8988T (cell line): ENCODE measurements at places on chromosomes 1 and 21.

DNA sequence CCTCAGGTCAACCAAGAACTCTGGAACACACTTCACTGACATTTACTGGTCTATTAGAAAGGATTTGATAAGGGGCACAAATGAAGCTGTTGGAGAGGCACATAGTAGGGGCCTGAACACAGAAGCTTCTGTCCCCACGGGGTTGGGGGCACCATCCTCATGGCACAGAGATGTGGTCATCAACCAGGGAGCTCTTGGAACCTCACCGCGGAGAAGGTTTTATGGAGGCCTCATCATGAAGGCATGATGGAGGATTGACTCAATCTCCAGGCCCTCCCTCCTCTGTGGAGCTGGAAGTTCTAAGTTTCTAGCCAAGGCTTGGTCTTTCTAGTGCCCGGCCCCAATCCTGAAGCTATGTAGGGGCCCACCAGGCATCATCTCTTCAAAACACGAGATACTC lies 23.6 kb downstream of the MX1 start:
- no peak for DNase-seq

- DNase-seq: no peak
These were observed 6.5 kb upstream of the RPTN start for GRCh38 chr1:152165286-152166077.

DNA sequence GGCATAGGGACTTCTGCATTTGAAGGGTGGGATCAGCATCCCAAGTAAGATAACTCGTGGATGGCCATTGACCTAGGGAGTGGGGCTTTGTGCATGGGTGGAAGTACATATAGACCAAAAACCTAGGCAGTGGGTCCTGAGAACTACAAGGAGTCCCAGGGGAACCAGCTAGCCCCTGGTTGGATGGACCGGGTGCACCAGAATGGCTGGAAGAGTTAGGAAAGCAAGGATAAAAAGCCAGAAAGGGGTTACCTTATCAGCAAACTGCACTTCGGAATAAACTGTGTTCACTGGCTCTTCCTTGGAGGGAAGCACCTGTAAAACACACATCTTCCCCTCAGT lies 26.6 kb upstream of the SLAMF6 start:
- DNase-seq: no peak

DNA sequence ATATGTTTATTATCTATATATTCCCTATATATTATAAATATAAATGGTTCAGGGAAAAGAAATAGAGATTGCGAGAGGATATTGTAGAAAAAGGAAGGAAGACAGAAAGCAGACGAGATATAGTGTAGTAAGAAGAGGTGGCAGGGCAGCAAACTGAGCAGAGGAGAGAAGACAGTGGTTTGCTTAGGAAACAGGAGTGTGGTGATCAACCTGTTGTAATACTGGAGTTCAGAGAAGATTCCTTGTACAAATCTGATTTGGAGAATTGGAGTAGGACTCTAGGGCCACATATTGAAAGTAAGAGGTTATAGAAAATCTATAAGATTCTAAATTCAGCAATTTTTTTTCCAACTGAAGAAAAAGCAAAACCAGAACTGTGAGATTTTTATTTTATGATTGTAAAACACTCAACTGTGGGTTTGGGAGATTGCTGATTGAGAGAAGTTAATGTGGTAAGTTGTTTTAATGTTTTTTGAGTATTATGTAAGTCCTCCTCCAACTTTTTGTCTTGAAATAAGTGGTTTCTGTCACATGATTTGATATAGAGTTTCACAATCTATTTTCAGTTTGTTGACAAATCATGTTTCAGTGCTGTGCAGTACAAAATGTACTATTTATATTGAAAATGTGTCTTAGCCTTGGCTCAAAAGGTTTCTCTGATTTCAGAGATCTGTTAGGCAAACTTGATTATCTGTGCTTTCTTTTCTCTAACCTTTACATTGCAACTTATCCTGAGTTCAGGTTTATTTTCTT lies 9.6 kb upstream of the AMY2B start:
- DNase-seq: no peak

- DNase-seq: no peak
These were observed 3.9 kb upstream of the PGLYRP4 start for GRCh38 chr1:153352523-153352922.

DNA sequence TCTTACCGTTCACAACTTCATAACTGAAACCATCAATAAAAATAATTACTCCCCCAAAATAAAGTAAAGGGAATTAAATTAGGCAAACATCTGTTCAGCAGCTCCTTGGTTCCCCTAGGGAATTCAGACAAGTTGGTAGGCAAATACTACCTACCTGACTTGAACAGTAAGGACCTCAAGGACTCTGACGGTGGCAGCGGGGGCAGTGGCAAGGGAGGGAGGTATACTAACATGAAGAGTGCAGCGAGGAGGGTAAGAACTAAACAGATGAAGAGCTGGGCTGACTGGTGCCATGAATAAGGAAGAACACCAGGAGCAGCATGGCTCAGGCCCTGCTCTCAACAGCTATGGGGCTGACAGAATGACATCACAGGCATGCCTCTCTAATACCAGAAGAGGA lies 33.1 kb downstream of the MTOR start:
- DNase-seq: no peak

DNA sequence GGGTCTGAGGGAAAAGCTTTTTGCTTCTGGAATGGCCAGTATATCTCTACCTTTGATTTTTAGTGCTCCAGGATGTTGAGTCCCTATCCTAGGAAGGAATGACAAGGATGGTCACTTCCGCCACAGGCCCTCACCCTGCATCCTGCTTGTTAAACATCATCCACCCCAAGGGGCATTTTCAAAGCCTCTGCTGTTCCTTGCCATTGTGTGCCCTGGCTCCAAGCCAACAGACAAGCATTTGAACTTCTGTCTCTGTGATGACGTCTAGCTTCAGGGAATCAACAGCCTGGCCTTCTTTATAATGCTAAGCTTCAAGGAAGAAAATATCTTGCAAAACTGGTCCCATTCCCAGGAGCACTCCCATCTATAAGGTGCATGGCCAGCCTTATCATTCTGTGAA lies 12.3 kb upstream of the JAM2 start:
- no peak for DNase-seq

- no peak for DNase-seq
These were observed 14.9 kb upstream of the CD55 start for GRCh38 chr1:207306603-207307002.

DNA sequence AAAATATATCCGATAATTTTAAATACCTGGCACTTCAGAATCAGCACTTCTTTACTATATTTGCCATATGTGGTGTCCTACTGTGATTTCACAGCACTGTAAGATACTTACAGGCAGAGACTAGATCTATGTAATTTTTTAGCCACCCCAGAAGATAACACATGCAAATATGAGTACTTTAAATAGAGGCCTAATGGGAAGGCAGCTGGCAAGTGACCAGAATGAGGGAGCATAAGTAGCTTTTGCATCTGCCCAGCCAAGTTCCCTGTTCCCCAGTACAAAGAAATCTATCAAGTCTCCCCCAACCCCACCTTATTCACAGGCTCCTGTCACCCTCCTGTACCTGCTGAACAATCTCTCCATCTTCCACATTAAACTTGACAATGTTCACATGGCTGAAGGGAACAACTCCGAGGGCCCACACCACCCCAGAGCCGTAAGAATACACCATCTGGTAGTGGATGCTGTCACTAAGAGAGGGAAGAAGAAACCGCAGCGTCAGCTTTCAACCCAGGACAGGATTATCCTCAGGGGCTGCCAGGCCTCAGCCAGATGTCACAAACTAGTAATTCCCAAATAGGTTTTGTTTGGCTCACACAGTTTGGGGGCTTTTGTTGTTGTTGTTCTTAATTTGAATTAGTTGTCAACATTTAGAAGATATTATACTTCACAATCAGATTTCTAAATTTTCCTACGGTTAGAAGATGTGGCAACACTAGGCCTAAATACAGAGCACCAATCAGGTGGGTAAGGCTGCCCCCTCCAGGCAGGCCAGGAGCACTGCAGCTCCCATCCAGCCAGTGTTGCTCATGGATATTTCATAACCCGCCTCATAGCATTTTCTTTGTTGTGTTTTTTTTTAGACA lies 10.4 kb downstream of the EMC1 start:
- DNase-seq: no peak

GRCh38 chr1:9883585-9884449 lies 26.3 kb downstream of the CTNNBIP1 start:
- DNase-seq: no peak

GRCh38 chr1:6577831-6578525 lies 1.8 kb upstream of the ZBTB48 start:
- no peak for DNase-seq

GRCh38 chr1:16276302-16277030 lies 39.5 kb upstream of the CPLANE2 start:
- DNase-seq: no peak

DNA sequence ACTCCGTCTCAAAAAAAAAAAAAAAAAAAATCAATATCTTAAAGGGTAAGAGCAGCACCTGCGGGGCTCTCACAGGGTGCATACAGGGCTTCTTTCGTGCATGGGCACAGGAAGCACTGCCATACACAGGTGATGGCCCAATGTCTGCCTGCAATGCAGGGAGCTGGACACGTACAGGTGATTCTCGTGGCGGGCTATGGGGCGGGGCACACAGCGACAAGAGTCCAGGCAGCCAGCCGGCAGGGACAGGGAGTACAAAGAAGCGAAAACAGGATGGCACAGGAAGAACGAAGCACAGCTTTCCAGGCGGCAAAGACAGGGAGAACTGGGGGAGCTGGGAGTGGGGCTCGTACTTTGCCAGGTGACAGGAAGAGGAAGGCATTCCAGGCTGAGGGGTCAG lies 1.6 kb downstream of the KIF17 start:
- no peak for DNase-seq

DNA sequence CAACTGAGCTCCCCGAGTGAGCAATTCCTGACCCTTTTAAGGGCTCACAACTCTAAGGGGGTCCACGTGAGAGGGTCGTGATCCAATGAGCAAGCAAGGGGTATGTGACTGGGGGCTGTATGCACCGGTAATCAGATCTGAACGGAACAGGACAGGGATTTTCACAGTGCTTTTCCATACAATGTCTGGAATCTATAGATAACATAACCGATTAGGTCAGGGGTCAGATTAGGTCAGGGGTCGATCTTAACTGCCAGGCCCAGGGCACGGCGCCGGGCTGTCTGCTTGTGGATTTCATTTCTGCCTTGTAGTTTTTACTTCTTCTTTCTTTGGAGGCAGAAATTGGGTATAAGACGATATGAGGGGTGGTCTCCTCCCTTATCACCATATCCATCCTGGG lies 30.7 kb upstream of the OPRD1 start:
- DNase-seq: no peak

- peak; percentile 26 for DNase-seq
These were observed 55.6 kb downstream of the UCK2 start for GRCh38 chr1:165883056-165883455.

DNA sequence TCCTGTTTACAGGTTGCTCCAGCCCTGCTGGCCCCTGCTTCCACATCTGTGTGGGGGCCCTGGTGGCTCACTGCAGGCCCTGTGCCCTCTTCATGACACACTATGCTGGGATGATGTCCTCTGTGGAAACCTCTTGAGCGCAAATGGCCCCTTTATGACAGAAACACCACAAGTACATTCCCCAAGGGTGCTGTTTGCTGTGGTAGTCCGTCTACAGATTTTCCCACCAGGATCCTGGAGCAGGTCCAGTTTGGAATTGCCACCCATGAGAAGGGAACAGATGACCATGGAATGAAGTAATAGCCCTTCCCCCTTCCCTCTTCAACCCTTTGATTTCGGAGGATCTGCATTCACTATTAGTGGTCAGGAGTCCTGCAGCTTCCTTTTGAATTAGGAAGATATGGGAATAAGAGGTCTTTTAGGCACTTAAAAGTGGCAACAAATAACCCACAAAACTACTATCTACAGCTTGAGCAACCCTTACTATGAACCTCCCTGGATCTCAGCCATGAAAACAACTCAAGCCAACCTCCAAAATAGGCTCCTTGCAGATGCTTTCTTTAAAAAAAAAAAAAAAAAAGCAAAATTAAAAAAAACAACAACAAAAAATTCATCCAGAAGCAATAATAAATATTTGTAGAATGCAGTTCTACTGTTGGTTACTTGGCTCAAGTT lies 121.9 kb upstream of the TSPAN2 start:
- no peak for DNase-seq

DNA sequence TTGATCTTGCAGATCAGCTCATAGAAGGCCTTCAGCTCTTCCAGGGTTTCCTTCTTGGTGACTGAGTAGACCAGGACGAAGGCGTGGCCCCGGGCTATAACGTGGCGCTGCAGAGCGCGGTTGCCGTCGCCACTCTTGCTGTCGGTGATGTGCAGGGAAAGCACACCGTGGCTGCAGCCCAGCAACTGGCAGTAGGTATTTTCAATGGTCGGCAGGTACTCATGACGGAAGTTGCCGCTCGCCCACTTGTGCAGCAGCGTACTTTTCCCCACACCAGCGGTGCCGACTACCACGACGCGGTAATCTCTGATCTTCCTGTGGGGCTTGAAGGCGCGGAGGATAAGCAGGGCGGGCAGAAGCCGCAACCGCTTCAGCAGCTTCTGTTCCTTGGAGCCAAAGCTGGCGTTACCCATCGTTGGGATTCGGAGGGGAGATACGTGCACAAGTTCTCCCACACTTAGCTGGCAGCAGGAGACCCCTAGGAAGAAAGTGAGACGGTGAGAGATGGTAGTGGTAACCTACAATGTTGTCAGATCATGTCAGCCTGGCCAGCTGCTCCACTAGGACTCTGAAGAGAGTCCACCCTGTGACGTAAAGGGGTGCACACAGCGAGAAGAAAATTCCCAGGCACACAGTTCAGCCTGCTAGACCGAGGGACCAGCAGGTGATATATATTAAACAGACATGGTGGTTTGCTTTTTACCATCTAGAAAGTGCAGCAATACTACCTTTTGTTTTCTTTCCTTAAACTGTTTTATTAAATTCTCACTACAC lies 3.4 kb downstream of the DIRAS3 start:
- no peak for DNase-seq

- no peak for DNase-seq
These were observed 34.9 kb downstream of the ELK4 start for GRCh38 chr1:205596876-205597275.

DNA sequence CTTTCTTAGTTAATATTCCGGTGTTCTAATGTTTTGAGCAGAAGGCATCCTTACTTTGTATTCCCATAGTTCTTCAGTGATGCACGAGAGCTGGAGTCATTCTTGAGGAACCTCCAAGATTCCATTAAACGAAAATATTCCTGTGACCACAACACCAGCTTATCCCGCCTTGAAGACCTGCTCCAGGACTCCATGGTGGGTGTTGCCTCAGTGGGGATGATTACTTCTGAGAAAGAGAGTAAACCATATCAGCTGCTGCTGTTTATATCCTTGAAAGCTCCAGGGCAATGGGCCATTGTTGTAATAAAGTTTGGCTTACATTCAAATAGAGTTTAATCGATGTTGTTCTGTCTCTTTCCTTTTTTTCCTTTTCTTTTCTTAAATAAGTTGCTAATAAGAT lies 93.1 kb downstream of the MACF1 start:
- no peak for DNase-seq

DNA sequence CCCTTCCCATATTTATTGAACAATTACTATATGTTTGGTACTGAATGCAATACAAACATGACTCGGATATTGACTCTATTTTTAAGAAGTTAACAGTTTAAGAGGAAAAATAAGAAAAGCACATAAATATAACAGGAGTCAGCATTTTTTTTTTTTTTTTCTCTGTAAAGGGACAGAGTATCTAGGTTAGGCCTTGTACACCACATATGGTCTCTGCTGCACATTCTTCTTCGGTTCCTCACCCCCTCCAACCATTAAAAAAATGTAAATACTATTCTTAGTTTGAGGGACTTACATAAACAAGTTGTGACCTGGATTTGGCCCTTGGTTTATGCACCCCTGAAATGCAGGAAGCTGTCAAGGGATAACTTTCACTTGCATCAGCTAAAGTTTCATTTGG lies 40.4 kb downstream of the PHC2 start:
- DNase-seq: no peak

- no peak for DNase-seq
These were observed 60.0 kb downstream of the TNFSF18 start for GRCh38 chr1:172990598-172991215.

GRCh38 chr1:84861516-84861915 lies 31.5 kb downstream of the LPAR3 start:
- DNase-seq: no peak
